H9 (cell line): ENCODE measurements at places on chromosomes 6 and 20. TPM values are rescaled to one million over a fixed set of nuclear protein-coding genes. Genes with fewer than 3 reads are reported as not detected.

Gene GDAP1L1
- total RNA-seq, result 5.9 and 6.8 TPM in 2 replicates

GRCh38 chr20:22379472-22379871, 204.9 kb downstream of the FOXA2 start:
- DNase-seq, result no peak
- no peaks in the 10 kb centered on the region for H3K4me1 ChIP-seq
- H3K4me3 ChIP-seq, result no peak overlapping the region
- no peaks in the 10 kb centered on the region for H3K36me3 ChIP-seq

GRCh38 chr20:2131366-2131765, 29.7 kb downstream of the STK35 start:
- H3K36me3 ChIP-seq, result peaks cover 13% of the 10 kb centered on the region; the same call in 1 of the 2 replicates
- no peak overlapping the region for H3K4me3 ChIP-seq
- no peak for DNase-seq

- no peaks in the 10 kb centered on the region; the same call in 1 of the 2 replicates for H3K36me3 ChIP-seq
- H3K27me3 ChIP-seq, result no peaks in the 10 kb centered on the region
- DNase-seq, result no peak
- no peak overlapping the region for H3K4me3 ChIP-seq
- H3K27ac ChIP-seq, result no peak overlapping the region
Measured at GRCh38 chr20:15859061-15859460, 714.2 kb downstream of the KIF16B start.

DNA sequence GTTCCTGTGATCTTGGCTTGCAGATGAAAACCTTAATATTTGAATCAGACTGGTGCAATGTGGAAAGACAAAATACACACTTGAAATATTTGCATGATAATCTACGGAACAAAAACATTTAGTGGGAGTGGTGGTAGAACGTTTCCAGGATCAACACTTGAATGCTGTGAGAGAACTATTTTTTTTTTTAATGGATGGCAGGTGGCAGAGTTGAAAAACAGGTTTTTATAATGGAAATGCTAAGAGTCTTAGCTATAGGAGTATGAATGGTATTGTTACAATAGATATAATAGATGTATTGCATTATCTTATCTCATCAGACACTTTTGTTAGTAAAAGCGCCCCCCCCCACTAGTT, 49.2 kb downstream of the CDKAL1 start:
- peaks cover 11% of the 10 kb centered on the region for H3K36me3 ChIP-seq
- no peak for DNase-seq
- no peak overlapping the region for H3K4me3 ChIP-seq

DNA sequence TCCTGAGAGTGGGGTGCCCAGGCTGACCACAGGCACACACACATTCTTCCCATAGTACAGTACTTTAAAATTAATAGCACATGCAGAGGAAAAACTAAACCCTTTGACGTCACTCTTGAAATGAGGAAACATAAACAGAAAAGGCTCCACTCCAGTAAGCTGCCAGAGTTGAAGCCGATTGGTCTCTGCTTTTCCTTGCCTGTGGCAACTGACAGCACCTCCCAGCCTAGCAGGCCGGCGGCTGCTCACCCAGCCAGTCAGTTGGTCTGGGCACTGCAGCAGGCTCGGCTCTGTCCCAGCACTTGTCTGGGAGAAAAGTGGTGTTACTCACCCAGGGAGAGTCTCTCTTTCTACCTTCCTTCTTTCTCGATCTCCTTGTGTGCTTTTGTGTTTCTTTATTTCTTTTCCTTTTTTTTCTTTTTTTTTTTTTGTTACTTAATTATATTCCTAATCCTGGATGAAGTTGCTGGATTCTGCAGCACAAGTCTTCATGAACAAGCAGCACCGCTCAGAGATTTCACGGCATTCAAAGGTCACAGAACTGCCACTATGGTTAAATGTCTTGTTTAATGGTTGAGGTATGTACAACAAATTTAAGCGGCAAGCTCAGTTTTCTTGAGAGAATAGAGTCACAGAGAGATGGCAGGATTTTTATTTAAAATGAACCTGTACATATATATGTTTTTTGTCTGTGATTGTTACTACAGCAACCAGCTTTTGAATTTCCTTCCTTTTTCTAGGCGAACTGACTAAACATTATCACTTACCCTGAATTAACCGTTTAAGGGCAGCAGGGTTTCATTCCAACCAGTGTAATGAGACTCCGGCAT, at the start of gene PDE7B:
PDE7B (plus strand) TSS at position 260 of the 830 bp plus-strand sequence.
- no peaks in the 10 kb centered on the region for H3K36me3 ChIP-seq
- H3K27me3 ChIP-seq, result no peaks in the 10 kb centered on the region
- peak; percentile 76 for DNase-seq
- no peak within 1 kb of the TSS for H3K4me3 ChIP-seq
- H3K27ac ChIP-seq, result no peak within 1 kb of the TSS

- H3K27ac ChIP-seq, result no peak overlapping the region
- no peaks in the 10 kb centered on the region for H3K4me1 ChIP-seq
- peaks cover 12% of the 10 kb centered on the region for H3K36me3 ChIP-seq
- no peaks in the 10 kb centered on the region for H3K27me3 ChIP-seq
- DNase-seq, result no peak
Measured at GRCh38 chr20:14012671-14013070, 17.4 kb downstream of the MACROD2 start.

GRCh38 chr20:51385646-51386530, 156.6 kb downstream of the NFATC2 start:
- no peaks in the 10 kb centered on the region for H3K27me3 ChIP-seq
- H3K36me3 ChIP-seq, result no peaks in the 10 kb centered on the region
- no peak overlapping the region for H3K4me3 ChIP-seq
- peaks cover 9% of the 10 kb centered on the region; the same call in 1 of the 2 replicates for H3K4me1 ChIP-seq

Gene TNFRSF6B
- total RNA-seq, result 0.86 TPM in 1 of 2 replicates, not detected in the other

DNA sequence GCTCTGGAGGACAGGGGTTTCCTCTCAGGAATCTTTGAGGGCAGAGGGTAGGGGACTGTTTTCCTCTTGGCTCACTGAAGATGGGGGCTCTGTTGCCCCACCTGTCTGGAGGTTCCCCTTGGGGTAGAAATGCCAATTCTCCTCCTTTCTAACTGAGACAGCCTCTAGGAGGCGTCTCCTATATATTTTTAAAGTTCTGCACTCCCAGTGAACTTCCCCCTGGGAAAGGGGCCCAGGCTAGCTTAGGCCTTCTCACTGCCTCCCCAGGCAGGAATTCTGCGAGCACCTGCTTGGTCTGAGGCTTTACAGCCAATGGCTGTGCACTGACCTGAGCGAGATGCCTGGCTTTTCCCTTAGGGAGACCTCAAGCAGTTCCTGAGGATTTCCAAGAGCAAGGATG, 24.8 kb upstream of the SRF start:
- no peak for DNase-seq
- H3K27me3 ChIP-seq, result no peaks in the 10 kb centered on the region
- no peak overlapping the region for H3K4me3 ChIP-seq
- no peaks in the 10 kb centered on the region for H3K4me1 ChIP-seq

Gene OLIG3
- total RNA-seq, result 0.22 and 0.42 TPM in 2 replicates

DNA sequence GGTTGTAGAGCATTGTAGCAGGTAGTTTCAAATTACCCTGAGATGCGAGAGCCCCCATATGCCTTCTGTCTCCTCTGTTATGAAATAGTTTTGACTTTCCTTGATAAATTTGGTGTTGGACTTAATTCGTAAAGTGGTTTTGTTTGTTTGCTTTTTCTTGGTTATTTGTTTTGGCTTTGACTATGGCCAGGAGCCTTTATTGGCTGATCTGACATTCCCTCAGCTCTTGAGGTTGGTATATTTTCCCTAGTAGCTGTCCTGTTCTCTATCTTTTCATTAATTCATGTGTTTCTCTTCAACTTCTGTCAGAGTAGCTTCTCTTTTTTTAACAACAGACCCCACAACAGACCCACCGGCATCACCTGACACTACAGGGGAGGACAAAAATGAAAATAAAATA, 457.4 kb upstream of the MANEA start:
- no peak overlapping the region for H3K27ac ChIP-seq
- no peaks in the 10 kb centered on the region for H3K4me1 ChIP-seq
- H3K27me3 ChIP-seq, result no peaks in the 10 kb centered on the region
- no peaks in the 10 kb centered on the region for H3K36me3 ChIP-seq
- no peak for DNase-seq

- H3K27me3 ChIP-seq, result no peaks in the 10 kb centered on the region
- no peak overlapping the region for H3K4me3 ChIP-seq
- H3K27ac ChIP-seq, result no peak overlapping the region
- H3K4me1 ChIP-seq, result no peaks in the 10 kb centered on the region
Measured at GRCh38 chr6:9467741-9468140, 947.1 kb downstream of the TFAP2A start.

Gene GPR6
- total RNA-seq, result 0.20 TPM in 1 of 2 replicates, not detected in the other

- DNase-seq, result no peak
- H3K4me1 ChIP-seq, result peaks cover 4% of the 10 kb centered on the region; the same call in 1 of the 2 replicates
Measured at GRCh38 chr6:41477572-41477971, 68.6 kb upstream of the FOXP4 start.

DNA sequence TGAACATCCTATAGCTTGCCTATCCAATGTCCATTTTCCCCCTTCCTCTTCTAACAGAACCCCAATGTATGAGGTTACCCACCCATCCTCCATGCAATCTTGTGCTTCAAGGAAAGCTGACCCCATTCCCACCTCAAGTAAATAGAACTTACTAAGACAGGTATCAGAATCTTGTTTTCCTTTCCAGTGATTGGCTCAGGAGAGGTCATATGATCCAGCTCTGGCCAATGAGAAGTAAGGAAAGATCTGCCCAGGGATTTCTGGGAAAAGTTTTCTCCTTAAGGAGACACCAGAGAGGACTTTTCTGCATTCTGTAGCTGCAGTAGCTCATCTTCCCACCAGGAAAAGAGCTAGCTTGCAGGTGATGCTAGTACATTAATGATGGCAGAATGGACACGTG, 341.8 kb upstream of the ZFP64 start:
- no peak overlapping the region for H3K27ac ChIP-seq
- H3K4me3 ChIP-seq, result no peak overlapping the region
- no peaks in the 10 kb centered on the region for H3K27me3 ChIP-seq
- no peaks in the 10 kb centered on the region for H3K4me1 ChIP-seq
- no peaks in the 10 kb centered on the region for H3K36me3 ChIP-seq

Gene NOTCH4
- total RNA-seq, result 2.1 and 2.3 TPM in 2 replicates

Gene HMGCLL1
- total RNA-seq, result 0.20 and 0.24 TPM in 2 replicates

- no peak overlapping the region for H3K27ac ChIP-seq
- H3K4me3 ChIP-seq, result no peak overlapping the region
- no peaks in the 10 kb centered on the region; the same call in 1 of the 2 replicates for H3K4me1 ChIP-seq
- DNase-seq, result peak; percentile 41
- peaks cover 2% of the 10 kb centered on the region; the same call in 1 of the 3 replicates for H3K36me3 ChIP-seq
- H3K27me3 ChIP-seq, result no peaks in the 10 kb centered on the region
Measured at GRCh38 chr6:13378669-13379590, 50.6 kb upstream of the TBC1D7 start.

- no peaks in the 10 kb centered on the region for H3K27me3 ChIP-seq
- no peak overlapping the region for H3K4me3 ChIP-seq
- peak; percentile 67 for DNase-seq
- peaks cover 2% of the 10 kb centered on the region; the same call in 1 of the 2 replicates for H3K4me1 ChIP-seq
- peak overlapping the region; percentile 92 for H3K27ac ChIP-seq
Measured at GRCh38 chr6:26205161-26205624, 118.0 kb downstream of the HFE start.

Gene PSORS1C1
- 0.48 TPM in 2 replicates for total RNA-seq

GRCh38 chr6:7004581-7005297, 103.0 kb upstream of the RREB1 start:
- no peak for DNase-seq
- no peaks in the 10 kb centered on the region for H3K27me3 ChIP-seq
- no peak overlapping the region for H3K4me3 ChIP-seq
- H3K4me1 ChIP-seq, result peaks cover 4% of the 10 kb centered on the region; the same call in 1 of the 2 replicates
- no peak overlapping the region for H3K27ac ChIP-seq
- H3K36me3 ChIP-seq, result peaks cover 3% of the 10 kb centered on the region; the same call in 1 of the 3 replicates

Gene SNAP25
- 0.13 and 0.35 TPM in 2 replicates for total RNA-seq

DNA sequence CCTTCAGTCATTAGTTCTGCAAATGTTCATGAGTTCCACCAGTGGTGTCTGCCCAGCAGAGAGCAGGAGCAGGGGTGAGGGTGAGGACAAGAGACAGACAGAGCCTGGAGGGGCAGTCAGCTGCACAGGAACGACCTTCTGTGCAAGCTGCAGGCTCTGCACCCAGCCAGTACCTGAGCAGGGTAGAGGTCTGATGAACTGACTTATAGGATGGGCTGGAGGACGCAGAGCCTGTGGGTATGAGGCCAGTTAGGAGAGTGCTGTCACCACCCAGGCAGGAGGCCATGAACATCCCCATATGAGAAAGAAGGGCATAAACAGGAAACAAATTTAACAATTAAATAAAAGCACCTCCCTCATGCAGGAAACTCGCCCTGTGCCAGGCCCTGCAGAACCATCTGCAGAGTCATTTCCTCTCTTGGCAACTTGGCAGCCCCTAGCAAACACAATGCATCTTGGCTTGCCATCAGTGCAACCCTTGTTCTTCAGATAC, 17.9 kb downstream of the C6orf15 start:
- H3K36me3 ChIP-seq, result no peaks in the 10 kb centered on the region
- DNase-seq, result no peak
- no peak overlapping the region for H3K4me3 ChIP-seq
- no peaks in the 10 kb centered on the region for H3K27me3 ChIP-seq

Gene CUL7
- 23.5 and 24.5 TPM in 2 replicates for total RNA-seq

GRCh38 chr20:38060536-38060935, 27.0 kb downstream of the RPRD1B start:
- H3K27me3 ChIP-seq, result no peaks in the 10 kb centered on the region
- no peaks in the 10 kb centered on the region for H3K4me1 ChIP-seq
- peaks cover 28% of the 10 kb centered on the region for H3K36me3 ChIP-seq

DNA sequence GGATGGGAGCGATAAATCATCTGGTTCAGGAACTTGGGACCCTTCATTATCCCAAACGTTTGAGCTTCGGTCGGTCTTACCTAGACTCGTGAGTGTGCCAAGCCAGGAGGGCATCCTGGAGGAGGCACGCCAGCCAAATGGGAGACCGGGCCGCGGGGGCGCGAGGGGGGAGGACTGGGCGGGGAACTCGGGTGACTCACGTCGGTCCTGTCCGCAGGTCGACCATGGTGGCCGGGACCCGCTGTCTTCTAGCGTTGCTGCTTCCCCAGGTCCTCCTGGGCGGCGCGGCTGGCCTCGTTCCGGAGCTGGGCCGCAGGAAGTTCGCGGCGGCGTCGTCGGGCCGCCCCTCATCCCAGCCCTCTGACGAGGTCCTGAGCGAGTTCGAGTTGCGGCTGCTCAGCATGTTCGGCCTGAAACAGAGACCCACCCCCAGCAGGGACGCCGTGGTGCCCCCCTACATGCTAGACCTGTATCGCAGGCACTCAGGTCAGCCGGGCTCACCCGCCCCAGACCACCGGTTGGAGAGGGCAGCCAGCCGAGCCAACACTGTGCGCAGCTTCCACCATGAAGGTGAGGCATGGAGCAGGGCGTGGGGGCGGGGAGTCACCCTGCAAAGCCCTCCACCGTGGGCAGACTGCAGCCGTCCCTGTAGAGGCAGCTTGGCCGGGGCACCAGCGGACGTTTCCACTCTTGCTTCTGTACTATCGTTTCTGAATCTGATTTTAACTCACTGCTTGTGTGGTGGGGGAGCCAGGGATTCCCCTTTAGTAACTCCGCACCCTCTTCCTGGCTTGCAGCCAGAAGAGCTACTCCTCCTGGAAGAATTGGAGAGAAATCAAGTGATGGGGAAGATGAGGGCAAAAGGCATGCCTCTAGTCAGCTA, 2.7 kb downstream of the BMP2 start:
- H3K4me1 ChIP-seq, result peaks cover under 1% of the 10 kb centered on the region; the same call in 1 of the 2 replicates
- peak; percentile 65 for DNase-seq
- H3K36me3 ChIP-seq, result peaks cover 14% of the 10 kb centered on the region; the same call in 1 of the 2 replicates
- H3K27ac ChIP-seq, result no peak overlapping the region
- H3K27me3 ChIP-seq, result peaks cover 14% of the 10 kb centered on the region
- H3K4me3 ChIP-seq, result peak overlapping the region; percentile 65

Gene MCHR2
- not detected in 2 replicates for total RNA-seq

Gene MMS22L
- total RNA-seq, result 40.1 and 52.8 TPM in 2 replicates

Gene WFDC13
- total RNA-seq, result not detected in 2 replicates

GRCh38 chr6:25995507-25995906, 32.9 kb downstream of the TRIM38 start:
- peaks cover 9% of the 10 kb centered on the region for H3K36me3 ChIP-seq
- peaks cover 3% of the 10 kb centered on the region; the same call in 1 of the 2 replicates for H3K4me1 ChIP-seq
- no peaks in the 10 kb centered on the region for H3K27me3 ChIP-seq
